ELR (cell line): ENCODE measurements at places on chromosomes 2 and 18.

DNA sequence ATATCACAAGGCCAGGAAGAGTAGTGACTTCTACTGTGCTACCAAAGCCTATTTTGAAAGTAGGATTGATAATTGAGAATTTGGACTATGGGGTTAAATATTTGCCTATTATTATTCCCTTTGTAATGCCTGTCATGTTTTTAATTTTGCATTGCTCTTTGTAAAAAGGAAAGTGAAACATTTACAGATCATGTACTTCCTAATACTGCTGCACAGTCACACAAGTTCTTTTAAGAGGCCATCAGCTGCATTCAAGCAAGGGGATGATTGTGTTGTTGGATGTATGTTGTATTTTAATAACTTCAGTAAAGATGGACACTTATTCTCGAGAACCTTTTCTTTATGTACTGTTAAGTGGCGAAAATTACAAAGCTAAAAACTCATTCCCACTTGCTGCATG is 70.1 kb downstream of the PLEKHA3 start:
- DNase-seq = no peak

- DNase-seq = no peak
Observed at GRCh38 chr2:69089998-69090397, 77.0 kb downstream of the ANTXR1 start.

DNA sequence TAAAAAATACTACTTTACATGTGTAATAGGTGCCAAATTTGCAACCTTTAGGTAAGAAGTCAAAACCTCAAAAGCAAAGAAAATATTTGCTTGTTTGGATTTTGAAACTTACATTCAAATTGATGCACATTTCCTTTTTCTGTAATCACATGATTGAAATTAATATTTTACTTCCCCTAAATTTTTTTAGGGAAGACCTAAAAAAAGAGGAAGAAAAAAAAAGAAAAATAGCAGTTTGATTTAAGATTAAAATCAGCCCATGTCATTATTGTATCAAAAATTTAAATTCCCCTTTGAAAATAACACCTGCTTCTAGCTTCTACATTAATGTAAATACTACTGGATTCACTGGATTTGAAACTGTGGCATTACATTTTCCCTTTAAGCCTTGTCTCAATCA is 68.2 kb upstream of the STON1 start:
- no peak for DNase-seq

DNA sequence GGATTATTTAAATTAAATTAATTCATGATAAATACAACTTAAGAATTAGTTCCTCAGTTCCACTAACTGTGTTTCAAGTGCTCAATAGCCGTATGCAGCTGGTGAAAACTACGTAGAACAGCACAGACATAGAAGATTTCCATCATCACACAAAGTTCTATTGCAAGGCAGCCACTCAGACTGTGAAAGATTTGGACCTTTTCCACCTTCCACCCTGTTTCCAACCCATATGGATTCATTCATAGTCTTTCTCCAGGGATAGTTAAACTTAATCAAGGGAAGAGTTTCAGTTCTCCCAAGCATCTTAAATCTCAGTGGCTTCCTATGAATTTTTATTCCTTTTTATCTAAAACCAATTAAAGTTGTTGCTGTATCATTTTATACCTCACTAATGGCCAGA is 2030.8 kb downstream of the SUCLG1 start:
- no peak for DNase-seq

DNA sequence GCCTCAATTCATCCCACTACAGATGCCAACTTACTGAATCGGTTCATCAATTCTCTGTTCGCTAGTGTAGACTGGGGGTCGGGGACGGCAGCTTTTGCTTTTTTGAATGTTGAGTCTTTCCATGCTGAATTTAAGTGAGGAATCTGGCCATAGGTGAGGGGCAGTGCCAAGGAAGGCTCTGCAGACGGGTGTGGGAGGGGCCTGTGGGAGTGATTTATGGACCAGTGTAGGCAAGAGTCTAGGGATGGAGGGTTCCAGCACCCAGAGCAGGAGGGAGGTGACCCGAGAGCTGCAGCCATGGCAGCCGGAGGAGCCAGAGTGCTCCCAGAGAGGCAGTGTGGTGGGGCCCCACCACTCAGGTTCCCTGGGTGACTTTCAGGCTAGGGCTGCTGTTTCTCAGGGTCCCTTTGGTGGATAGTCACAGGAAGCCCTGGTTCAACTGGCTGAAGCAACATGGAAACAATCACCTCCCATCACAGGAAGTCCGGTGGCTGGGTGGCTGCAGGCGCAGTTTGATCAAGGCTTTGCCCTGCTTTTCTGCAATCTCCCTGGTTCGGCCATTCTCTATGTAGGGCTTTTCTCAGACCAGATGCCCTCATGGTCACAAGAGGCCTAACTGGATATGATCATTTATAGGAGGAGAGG is 16.9 kb upstream of the TEX44 start:
- DNase-seq = no peak

- DNase-seq = no peak
Observed at GRCh38 chr2:222869252-222869560, 8.4 kb downstream of the ACSL3 start.

- DNase-seq = no peak
Observed at GRCh38 chr18:66124394-66124793, 373.6 kb downstream of the CDH7 start.

DNA sequence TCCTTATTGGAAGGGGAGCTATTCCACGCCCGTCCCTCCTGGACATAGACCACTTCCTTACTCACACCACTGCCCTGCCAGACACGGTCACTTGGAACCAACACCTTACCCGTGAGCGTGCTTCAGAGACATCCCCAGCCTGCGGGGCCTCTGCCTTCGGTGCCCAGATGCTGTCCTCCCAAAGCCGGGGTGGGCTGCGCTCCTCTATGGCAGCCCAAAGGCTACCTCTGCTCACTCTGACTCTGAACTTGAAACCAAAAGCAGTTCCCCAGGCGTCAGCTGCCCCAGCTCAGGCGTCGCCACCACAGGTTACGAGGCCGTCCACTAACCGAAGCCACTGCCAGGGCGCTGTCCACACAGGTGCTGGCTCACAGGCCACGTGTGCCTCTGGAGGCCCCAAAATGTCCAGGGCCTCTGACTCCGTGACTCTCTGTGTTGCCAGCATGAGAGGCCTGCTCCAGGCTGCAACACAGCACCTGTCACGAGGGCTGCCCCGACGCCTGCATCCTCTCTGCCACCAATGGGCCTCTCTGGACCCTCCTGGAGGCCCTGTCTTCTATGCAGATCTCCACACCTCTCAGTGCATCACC is 23.8 kb downstream of the HDAC4 start:
- no peak for DNase-seq

- DNase-seq = no peak
Observed at GRCh38 chr2:69977186-69977585, 15.8 kb upstream of the ASPRV1 start.

DNA sequence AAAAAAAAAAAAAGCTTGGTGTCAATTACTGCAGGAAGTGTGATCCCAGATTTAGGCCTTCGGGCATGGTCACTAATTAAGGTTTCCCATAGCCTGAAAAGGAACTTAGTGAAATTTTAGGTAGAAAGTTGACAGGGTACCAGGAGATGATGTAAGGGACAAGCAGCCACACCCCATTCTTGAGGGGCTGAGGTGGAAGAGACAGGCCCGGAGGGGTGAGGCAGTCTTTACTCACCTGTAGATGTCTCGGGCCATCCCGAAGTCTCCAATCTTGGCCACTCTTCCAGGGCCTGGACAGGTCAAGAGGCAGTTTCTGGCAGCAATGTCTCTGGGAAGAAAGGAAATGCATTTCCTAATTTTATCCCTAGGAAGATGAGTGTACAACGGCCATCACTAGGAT is 94.3 kb downstream of the CLIP4 start:
- no peak for DNase-seq

DNA sequence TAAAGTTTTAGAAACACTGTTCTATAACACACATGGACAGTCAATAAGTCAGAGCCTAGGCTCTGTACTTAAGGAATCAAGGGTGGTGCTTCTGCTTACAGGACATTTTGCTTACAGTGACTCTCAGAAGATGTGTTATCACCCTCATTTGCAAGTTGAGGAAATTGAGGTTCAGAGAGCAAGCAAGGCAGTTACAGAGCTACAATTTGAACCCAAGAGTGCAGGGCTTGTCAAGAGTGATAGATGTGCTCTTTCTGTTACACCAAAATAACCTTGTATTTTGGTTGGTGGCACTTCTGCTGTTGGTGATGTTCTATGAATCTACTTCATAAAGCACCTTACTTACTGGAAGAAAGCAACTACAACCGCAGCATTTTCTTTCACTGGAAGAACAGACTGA is 170.2 kb downstream of the THADA start:
- no peak for DNase-seq

- peak; percentile 84 for DNase-seq
Observed at GRCh38 chr18:54983041-54983686, 23.9 kb upstream of the CCDC68 start.

DNA sequence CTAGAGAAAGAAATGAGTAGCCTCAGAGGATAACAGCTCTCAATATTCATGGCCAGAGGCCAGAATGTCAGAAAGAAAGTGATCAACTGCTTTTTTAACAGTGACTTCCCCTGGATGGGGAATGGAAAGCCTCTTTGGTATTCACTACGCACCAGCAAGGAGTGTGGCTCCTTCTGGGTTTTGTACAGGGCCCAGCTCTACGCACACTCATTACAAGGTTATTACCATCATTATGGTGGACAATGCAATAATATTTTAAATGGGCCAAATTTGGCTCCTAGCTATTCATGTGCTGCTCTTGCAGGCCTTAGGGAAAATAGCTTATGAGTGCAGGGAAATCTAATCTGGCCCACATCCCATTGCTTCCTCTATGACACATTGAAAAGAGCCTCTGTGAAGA is 1149.5 kb upstream of the FANCL start:
- no peak for DNase-seq
